ENCODE measurements at places on chromosomes 3 and 15.

GRCh38 chr15:40048926-40049475 is 10.0 kb upstream of the SRP14 start:
- DNase-seq, result peak; percentile 8

DNA sequence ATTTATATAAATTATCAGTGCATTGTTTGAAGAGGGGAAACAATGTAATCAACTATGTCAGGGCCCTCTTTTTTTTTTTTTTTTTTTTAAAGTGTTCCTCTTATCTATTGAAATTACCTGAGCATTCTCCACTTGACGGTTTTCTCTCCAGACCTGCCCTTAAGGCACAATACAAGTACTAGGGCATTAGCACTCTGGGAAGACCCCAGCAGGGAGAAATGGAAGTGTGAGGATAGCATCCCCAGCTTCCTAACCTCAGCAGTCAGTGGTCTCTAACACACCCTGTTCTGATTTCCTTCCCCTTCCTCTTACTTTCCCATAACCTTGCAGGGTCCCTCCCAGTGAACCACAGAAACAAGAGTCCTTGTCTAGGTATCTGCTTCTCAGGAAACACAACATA is 458.3 kb upstream of the ARL6 start:
- DNase-seq, result no peak

DNA sequence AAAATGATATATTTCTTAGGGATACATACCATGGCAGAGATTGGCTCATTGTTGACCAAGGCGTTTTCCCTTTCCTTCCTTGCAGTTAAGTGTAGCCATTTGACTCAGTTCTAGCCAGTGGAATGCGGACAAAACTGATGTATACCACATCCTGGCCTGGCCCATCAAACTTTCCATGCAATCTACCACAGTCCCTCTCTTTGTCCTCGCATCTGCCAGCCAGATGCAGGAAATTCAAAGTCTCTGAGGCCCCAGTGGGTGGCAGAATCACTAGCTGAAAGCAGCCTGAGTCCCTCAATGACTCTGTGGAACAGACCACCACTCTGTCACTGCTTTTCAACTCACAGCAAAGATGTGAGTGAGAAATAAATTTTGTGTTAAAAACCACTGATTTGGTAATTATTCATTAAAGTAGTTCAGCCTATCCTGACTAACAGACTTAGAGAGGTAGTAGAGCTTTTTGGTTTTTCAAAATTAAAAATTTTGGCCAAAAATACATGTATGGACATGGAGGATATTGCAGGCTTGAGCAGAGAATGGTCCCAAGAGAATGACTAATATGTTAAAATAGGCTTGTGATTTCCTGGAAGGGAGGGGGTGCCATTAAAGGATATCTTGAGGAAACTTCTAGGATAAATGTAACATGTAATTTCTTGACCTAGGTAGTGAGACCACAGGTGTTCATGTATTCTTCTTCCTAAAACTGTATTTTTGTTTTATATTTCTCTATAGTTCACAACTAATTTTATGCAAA is 10.9 kb downstream of the LRRFIP2 start:
- no peak for DNase-seq

- DNase-seq, result no peak
Observed at GRCh38 chr15:79311901-79312553, 1.1 kb downstream of the TMED3 start.

DNA sequence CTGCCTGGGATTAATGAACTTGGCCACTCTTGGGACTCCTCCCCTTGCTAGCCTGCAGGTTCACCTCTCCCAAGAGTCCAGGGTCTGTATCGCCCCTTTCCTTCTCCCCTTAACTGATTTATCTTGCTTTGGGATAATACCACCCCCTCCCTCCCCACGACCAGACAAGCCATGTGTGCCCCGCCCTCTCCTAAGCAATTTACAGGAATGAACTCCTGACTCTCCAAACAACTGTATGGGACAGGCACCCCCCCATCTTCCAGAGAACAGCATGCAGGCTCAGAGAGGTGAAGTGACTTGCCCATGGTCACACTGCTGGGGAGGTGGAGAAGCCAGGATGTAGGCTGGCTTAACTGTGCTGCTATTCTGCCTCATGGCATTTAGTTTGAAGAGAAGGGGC is 46.8 kb downstream of the RGMA start:
- DNase-seq, result no peak

Data from adrenal gland (tissue), 19 donors.